ENCODE measurements at places on chromosomes 7 and 10.

GRCh38 chr7:11403781-11404180, 428.2 kb downstream of the THSD7A start:
- no peak for DNase-seq

DNA sequence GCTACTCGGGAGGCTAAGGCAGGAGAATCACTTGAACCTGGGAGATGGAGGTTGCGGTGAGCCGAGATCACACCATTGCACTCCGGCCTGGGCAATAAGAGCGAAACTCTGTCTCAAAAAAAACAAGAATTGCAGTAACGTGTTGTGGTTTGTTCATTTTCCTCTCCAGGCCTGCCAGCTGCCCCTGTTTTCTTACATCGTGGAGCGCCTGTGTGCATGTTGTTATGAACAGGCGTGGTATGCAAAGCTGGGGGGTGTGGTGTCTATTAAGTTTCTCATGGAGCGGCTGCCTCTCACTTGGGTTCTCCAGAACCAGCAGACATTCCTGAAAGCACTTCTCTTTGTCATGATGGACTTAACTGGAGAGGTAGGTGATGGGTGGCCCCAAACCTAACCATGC, 52.1 kb downstream of the TRRAP start:
- DNase-seq, result no peak

DNA sequence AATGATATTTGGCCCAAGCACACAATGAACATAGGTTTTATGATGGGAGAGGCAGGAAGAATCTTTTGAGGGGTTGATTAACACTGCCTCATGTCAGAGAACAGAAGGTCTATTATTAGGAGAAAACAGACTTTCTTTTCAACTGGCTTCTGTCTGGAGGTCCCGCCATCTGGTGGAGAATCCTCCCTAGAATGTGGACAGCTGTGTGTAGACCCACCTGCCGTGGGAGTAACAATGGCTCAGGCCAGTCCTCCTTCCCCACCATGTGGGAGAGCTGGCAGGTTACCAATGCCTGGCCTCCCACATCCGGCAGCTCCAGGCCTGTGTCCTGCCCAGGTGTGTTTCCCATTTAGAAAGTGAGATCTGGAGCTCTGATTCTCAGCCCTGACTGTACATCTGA, 70.4 kb upstream of the AOAH start:
- DNase-seq, result no peak

GRCh38 chr7:32163141-32163806, 93.1 kb upstream of the PDE1C start:
- DNase-seq, result no peak

DNA sequence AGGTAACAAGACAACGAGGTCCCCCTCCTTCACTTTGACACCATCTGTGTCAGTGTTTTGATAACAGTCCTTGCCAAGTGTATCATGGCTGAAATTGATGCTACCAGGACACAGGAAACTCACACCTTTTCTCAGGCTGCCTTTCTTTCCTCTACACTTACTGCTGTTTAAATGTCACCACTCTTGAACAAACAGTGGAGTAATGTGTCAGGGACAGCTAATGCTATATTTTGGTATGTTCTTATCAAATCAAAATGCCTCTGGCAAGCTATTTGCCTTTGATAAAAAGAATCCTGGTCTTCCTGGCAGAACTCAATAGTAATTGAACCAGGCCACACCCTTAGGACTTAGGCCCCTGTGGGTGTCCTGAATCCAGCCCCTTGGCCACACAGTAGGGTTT, 692.9 kb downstream of the LRMDA start:
- no peak for DNase-seq

DNA sequence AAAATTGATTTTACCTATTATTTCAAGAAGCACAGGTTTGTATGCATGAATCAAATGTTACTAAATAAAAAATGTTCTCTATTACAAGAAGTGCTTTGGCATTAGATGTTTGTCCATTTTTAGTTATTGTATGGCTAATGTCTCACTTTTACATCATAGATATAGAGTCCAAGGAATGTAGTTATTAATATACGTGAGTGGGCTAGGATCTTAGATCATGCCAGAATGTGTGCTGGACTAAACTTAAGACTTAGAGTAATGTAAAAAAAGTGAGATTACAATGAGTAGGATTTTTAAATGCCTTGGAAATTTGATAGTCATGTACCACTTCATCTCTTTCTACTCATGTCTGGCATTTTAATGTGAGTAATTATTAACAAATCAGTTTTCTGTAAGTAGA, 196.6 kb downstream of the ARL4A start:
- DNase-seq, result no peak

GRCh38 chr7:118372530-118372929, 148.0 kb downstream of the ANKRD7 start:
- no peak for DNase-seq

DNA sequence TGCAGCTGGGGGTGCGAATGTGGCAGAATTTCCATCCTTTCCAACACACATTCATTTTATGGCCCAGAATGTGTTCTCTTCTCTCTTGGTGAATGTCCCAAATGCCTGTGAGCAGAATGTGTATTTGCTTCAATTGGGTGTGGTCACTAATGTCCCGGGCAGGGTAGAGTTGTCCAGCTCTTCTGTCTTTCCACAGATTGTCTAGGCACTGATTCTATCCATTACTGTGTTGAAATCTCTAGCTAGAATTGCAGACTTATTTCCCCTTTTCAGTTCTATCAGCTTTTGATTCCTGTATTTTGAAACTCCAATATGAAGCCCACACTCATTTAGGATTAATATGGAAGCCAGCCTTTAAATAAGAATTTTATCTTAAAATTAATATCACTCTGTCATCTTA, 14.0 kb upstream of the AKR1E2 start:
- no peak for DNase-seq

DNA sequence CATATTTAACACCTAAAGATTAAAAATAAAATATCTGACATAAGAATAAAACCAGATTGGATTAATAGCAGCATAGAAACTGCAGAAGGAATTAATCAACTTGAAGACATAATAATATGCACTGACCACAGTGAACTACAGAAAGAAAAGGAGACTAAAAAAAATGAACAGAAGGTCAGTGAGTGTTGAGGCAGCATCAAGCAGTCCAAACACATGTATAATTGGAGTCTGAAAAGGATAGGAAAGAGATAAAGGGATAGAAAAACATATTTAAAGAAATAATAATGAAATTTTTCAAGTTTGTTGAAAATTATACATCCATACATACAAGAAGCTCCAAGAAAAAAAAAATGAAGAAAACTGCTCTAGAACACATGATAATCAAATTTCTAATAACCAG, 756.2 kb downstream of the GATA3 start:
- no peak for DNase-seq

- no peak for DNase-seq
These were observed 37.9 kb downstream of the SYPL1 start for GRCh38 chr7:106074257-106074656.

DNA sequence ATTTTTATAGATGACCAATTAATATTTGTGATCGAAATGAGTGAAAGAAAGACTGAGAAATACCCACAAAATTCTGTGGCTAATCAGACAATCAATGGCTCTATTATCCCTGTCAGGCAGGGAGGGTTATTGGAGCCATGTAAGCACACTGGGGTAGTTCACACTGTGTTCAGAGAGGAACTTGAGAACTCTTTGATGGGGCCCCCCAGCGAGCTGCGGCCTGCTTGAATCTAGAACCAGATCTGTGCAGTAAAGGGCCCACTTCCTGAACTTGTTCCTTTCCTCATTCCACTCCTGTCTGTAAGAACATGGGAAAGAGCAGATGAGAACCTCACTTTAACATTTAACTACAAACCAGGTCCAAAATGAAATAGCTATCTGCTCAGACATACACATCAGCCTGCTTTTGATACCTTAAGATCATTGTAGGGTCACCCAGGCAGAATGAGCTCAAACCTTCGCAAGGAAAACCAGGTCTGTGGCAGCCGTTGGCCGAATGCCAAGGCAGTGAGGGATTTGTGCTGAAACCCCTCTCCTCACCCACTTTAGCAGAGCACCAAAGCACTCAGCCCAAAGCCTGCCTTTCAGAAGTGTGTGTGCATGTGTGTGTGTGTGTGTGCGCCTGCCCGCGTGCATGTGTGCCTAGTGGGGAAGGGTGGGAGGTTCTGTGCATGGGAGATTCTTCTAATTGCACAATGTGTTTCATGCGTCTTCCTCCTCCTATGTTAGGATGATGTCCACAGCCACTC, 365.6 kb upstream of the MGMT start:
- no peak for DNase-seq

- DNase-seq, result no peak
These were observed 57.0 kb upstream of the GLCCI1 start for GRCh38 chr7:7911369-7912123.

DNA sequence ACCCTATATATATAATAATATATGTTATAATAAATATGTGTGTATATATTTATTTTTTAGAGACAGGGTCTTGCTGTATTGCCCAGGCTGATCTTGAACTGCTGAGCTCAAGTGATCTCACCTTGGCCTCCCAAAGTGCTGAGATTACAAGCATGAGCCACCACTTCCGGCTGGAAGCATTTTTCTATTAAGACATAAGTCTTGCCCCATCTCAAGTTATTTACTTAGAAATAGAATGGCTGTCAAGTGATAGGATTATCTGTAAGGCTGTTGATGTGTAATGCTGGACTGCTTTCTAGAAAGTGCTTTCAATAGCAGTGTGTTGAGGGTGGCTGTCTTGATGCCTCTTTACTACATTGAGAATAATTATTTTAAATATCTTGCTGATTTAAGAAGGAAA, 65.2 kb downstream of the ZMYND11 start:
- DNase-seq, result no peak

DNA sequence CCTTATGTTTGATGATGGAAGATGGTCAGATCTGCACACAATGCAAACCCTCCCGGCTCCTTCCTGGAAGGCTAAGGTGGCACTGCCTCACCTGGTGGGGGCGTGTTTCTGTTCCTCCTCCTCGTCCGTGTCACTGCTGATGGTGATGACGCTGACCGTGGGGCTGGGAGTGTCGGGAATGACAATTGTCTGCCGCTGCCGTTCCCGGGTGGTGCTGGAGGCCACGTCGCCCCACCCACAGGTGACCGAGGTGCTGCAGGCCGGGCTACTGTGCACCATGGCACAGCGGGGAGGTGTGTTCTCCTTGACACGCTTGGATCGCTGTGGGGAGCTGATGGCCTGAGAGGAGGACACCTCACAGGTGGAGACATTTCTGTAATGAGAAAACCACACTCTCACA, 73.1 kb downstream of the CLEC2L start:
- DNase-seq, result no peak

- no peak for DNase-seq
These were observed 21.6 kb downstream of the TES start for GRCh38 chr7:116231949-116232348.

GRCh38 chr7:23242321-23242720, 4.3 kb upstream of the GPNMB start:
- DNase-seq, result no peak

- DNase-seq, result no peak
These were observed 252.9 kb upstream of the SORCS1 start for GRCh38 chr10:107417446-107417845.

DNA sequence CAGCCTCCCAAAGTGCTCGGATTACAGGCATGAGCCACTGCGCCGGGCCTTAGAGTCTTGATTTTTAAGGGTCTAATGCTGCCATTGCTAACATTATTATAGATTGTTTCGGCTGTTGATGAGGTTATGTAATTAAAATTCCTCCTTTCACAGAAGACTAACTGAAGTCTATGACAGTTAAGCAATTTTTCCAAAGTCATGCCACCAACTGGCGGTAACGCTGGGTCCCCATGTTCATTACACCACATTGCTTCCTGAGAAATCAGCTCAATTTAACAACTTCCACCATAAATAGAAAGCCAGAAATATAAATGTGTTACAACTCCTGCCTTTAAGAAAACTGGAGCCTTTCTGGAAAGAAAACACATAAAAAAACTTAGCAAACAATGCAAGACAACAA, 3.5 kb downstream of the ERLIN1 start:
- DNase-seq, result no peak

DNA sequence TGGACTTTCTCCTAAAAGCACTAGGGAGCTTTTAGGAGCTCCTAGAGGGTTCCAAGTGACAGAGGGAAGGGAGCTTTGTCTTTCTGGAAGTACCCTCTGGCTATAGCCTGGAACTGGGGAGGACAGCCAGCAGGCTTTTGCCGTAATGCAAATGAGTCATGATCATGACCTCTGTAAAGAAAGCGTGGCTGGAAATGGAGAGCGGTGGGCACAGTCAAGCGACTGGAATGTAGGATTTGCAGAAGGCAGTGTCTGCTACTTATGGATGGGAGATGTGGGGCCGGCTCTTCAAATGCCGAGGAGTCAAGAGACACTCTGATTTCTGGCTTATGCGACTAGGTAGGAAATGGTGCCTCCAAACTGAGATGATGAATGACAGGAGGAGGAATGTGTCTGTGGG, 34.6 kb upstream of the PLPP4 start:
- no peak for DNase-seq

- DNase-seq, result no peak
These were observed 53.3 kb upstream of the FAM180A start for GRCh38 chr7:135801877-135802276.

GRCh38 chr10:29482591-29483431, 152.0 kb downstream of the SVIL start:
- DNase-seq, result no peak

DNA sequence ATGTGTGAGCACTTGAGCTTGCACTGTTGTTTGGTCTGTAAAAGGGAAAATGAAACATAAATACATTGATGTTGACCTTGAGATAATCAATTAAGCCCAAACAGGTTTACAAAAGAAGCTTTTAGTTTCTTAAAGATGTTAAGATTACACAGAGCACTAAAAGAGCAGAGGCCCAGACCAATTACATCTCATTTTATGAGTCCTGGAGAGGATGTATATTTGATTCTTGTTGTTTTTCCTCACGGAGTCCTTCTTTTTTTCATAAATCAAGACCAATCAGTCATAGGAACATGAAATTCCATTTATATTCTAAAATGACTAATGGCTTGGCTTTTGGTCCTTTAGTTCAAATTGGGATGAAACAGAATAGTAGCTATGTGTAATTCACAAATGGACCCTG, 249.7 kb upstream of the NPY start:
- no peak for DNase-seq

DNA sequence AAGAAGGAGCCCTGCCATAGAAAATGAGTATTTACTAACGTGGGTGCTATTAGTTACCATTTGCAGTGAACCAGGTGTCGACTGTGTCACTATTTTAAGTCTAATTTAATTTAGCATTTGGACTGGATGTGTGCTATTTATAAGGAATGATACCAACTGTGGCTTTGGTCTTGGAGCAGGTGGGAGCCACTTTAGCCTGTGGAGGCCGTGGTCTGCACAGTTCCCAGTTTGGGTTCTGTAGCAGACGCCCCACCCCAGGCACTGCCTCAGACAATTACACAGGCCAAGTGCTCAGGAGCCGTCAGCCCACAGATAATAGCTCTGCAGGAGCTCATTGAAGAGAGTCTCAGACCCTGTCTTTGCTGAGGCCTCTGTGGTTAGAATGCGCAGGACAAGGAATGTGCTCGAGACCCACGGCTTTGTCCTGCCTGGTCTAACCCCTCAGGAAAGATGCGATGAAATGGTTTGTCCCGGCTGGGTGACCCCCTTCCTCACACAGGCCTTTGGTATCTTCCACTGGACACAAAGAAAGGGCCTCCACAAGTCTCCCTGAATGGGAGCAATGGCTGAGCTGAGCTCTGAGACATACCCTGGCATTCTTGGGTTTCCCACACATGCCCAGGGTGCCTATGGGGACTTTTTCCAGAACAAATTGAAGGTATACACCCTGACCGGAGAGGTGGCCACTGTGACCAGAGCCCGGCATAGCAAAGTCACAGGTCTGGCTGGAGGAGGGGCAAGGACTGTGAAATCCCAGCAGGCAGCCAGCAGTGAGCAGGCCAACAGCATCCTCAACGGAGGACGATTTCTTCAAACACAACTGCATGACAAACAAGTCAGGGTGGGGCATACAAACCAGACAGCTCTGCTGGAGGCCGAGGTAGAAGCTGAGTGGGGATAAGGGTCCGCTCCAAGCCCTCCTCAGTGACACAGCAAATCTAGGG, 251.2 kb downstream of the ARHGAP12 start:
- no peak for DNase-seq
